ENCODE measurements at places on chromosomes 1 and 21. TPM values are rescaled to one million over a fixed set of nuclear protein-coding genes. Genes with fewer than 3 reads are reported as not detected.

DNA sequence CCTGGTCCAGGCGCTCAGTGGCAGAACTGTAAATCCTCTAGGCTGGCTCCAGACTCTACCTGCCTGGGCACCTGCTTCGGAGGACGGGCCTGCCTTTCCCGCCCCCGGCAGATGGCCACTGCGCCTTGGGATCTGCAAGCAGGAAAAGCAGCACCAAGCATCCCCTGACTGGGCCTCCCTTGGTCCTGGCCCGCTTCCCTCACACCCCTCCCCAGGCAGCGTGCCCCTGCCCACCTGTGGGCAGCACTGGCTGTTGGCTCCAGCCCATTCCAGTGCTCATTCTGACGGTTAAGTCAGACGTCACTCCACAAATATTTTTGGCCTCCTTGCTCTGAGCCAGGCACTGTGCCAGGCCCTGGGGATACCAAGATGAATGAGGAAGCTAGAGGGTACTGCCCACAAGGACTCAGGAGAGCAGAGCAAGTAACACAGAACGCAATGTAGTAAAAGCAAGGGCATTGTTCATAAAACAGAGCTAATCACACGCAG, 22.0 kb upstream of the BLACAT1 start:
- DNase-seq: peak; percentile 97

DNA sequence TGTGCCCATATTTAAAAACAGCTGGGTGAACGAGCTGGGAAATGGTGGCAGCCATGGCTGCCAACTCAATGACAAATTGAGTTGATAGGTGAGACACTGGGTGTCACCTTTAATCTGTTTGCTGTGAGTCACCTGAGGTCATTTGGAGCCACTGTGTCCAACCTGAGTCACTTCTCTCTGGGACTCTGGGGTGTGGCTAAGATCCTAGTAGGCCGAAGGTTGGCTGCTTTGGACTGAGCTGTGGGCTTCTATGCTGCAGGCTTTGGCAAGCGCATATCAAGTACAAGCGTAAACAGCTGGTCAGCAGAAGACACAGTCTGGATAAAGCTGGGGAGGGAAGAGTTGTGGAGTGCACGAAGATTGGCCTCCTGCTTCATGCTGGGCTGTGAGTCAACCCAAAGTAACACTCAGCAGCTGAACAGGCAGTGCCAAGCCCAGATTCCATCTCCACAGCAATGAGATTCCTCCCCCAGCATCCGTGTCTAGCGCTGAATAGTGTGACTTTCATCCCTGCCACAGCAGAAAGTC, 24.0 kb downstream of the TEX35 start:
- peak; percentile 79 for DNase-seq

Gene ADORA1
- total RNA-seq: 4.2 TPM

Gene CCDC181
- 3.8 TPM for total RNA-seq

Gene ZNF593OS
- not detected for total RNA-seq

Gene B3GALT5
- 2.3 TPM for total RNA-seq

Gene ADGRB2
- total RNA-seq: 0.69 TPM

DNA sequence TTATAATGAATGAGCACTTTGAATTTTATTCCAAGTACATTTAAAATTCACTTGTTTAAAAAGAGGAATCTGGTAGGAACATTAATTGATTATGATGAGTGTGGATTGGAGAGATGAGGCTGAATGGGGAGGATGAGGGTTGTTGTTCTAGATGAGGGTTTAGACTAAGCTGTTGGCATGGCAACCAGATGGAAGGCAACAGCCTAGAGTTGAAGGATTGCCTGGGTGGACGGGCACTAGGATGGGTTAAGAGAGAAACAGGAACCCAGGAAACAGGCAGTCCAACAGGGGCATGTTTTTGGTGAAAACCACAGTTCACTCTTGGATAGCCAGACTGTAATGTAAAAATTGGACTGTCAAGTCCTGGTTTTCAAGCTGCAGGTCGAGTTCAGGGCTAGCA, 125.5 kb downstream of the CHRM3 start:
- no peak for DNase-seq

- DNase-seq: no peak
Observed at GRCh38 chr1:181674617-181675016, 191.3 kb downstream of the CACNA1E start.

Gene AMY2A
- not detected for total RNA-seq

Gene SEC16B
- 1.2 TPM for total RNA-seq

- DNase-seq: no peak
Observed at GRCh38 chr21:44845418-44846223, 27.8 kb upstream of the SUMO3 start.

GRCh38 chr1:229209816-229210215, 61.1 kb upstream of the RAB4A start:
- DNase-seq: no peak

DNA sequence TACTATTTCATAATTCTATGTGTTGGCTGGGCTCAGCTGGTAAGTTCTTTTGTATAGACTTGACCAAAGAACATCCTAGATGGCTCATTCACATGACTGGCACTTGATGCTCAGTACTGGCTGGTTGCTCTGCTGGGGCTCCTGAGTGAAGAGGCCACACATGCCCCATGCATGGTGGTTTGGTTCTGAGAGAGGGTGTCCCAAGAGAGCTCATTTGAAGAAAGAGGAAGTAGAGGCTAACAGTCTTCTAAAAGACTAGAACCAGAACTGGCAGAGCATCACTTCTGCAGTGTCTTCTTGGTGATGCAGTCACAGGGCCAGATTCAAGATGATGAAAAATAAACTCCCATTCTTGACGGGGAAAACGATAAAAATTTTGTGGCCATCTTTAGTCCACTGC, 5.2 kb upstream of the BACH1 start:
- DNase-seq: no peak

Gene DMBX1
- total RNA-seq: not detected

Gene ADAMTS5
- 12.5 TPM for total RNA-seq

- no peak for DNase-seq
Observed at GRCh38 chr21:29406385-29406784, 107.7 kb downstream of the BACH1 start.

DNA sequence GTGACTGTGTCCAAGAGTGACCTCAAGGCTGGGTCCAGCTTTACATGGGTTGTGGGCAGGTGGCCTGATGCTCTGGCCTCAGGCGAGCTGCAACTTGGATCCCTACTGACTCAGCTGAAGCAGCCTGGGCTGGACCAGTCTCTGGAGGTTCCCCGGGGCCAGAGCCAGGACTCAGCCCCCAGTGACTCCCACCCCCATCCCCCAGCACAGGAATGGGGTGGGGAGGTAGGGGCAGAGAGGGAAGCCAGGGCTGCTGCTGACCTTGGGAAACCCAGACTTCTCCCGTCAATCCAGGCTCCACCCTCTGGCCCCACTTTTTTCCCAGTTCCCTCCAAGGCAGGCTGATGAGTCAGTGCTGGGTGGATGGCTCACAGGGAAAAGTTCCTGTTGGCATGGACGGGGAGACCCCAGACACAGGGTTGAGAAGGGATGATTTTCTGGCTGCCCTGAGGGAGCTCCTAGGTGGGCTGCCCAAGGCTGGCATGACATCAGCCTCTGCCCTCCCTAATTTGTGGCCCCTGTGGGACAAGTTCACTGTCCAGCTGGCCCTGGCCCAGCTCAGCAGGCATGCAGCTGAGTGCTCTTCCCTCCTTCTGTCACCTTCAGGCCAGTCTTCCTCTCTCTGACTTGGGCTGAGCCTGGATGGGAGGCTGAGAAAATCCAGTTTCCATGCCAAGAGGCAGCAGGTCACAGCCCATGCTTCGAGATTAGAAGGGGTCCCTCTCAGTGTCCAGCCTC, 2.2 kb downstream of the ZC3H12A start:
- peak; percentile 85 for DNase-seq

GRCh38 chr1:12677565-12677964, 33.7 kb downstream of the AADACL4 start:
- no peak for DNase-seq

DNA sequence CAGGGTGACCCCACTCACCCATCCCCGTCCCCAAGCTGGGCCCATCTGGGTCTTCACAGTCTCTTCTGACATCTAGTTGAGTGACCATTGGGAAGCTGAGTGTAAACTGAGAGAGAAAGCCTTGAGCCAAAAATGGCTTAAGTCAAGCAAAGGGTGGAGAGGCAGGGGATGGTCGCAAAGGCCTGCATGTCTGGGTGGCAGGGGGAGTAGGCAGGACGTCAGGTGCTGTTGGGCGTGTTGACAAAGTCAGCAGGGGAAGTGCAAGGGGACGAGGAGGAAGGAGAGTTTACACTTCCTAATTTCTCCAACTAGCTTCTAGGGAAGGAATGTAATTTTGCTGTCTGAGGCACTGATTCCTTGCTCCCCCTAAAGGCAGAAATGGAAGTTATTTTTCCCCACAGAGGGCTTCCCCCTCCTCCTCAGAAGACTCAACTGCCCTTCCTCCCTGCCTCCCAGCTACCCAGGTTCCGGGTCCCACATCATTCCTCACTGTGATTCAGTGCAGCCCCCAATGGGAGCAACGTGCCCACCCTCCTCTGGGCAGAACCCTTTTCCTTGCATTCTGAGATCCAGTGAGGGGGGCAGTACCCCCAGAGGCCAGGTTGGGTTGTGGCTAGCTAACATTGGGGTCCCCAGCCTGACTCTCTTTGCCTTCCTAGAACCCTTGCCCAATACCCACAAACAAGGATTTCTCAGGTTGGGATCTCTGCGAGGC, 1.2 kb upstream of the ADORA1 start:
- peak; percentile 58 for DNase-seq

DNA sequence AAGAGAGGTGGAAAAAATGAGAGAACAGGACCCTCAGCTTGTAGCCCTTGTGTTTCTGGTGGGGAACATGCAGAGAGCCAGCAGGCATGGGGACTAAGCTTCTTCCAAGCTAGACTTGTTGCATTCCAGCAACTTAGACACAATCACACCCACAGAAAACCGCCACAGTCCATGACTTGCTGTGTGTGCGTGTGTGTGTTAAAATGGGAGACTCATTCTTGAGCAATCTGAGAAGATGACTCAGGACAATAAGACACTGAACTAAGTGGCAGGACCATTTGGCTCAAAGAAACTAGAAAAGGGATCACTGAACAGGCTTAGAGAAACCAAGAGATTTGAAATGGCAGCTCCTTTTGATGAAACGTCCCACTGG, 78.0 kb downstream of the HLX start:
- DNase-seq: peak; percentile 95

GRCh38 chr1:227170361-227171166, 147.7 kb downstream of the CDC42BPA start:
- no peak for DNase-seq

GRCh38 chr21:26047279-26047967, 123.1 kb downstream of the APP start:
- DNase-seq: no peak

Gene KRTAP21-2
- total RNA-seq: not detected

Gene SLC35F3
- 2.7 TPM for total RNA-seq

DNA sequence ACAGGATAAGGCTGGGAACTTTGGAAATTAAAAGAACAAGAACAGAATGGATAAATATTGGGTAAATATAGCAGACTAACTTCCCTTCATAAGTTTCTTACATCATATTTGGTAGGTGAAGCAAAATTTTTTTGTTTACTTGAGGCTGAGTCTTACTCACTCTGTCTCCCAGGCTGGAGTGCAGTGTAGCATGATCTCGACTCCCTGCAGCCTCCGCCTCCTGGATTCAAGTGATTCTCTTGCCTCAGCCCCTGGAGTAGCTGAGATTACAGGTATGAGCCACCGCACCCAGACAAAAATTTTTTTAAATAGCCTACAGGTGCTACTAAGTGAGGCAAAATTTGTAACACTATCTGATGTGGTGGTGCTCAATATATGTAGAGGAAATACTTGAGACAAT, 50.7 kb downstream of the TM2D1 start:
- peak; percentile 18 for DNase-seq

Gene C8B
- not detected for total RNA-seq

Gene KRTAP20-3
- not detected for total RNA-seq

Gene DDR2
- total RNA-seq: 1.2 TPM

DNA sequence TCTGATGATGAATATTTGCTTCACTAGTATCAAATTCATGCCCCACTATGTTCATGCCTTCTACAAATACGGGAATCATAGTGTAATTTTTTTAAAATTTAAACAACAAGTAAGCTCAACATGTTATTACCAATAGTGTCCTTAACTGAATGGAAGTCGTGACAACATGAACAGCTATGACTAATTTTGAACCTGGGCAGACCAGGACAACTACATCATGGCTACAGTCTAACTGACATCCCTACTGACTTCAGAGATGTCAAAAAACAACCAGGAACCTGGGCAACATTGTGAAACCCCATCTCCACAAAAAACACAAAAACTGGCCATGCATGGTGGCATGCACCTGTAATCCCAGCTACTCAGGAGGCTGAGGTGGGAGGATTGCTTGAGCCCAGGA, 33.5 kb upstream of the RAP1A start:
- DNase-seq: no peak

DNA sequence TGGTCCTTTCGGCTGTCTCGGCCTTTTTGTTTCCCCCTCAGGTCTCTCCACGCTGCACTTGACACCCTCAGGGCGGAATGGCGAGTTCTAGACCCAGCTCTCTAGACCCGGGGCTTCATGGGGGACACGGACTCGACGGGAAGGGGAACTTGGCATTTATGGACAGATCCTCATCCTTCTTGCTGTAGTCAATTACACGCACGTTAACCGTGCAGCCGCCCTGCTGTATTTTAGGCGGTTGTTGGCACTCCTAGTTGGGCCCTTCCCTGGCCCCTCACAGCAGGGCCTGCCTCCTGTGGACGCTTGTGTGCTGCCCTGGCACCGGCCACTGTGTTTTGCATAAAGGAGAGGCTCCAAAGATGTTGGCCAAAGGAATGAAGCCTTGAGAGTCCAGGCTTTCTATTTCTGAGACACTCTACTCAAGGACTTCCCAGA, 558 bp upstream of the BTG3 start:
- DNase-seq: no peak

GRCh38 chr1:11473491-11474034, 5.4 kb upstream of the DISP3 start:
- no peak for DNase-seq

DNA sequence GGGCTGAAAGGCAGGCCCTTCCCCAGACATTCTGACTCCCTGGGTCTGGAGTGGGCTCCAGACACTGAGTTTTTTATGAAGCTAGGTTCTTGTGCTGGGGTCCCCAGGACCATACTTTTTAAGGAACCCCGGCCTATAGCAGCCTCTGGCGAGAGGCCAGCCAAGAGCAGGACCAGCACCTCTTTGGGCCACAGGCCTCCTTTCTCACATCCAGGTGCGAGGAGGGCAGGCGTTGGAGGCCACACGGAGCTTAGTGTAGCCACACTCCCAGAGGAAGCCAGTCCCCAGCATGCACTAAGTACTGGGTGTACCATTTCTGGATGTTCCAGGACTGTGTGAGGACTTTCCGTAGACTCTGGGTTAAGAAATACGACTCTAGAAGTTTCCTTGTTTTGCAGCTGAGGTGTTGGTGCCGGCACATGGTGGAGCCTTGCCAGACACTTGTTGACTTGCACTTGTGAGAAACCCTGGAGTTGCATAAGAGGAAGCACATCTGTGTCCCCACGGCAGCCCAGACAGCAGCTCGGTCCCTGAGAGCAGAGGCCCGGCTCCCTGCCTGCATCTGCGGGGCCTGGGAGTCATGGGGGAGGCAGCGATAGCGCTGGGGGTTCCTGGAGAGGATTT, 122.2 kb upstream of the VAMP3 start:
- peak; percentile 40 for DNase-seq

GRCh38 chr1:23889074-23889473, 21.0 kb upstream of the FUCA1 start:
- no peak for DNase-seq

All from renal cortical epithelial cell (primary cell).